ENCODE measurements at places on chromosomes 3 and 15. TPM values are rescaled to one million over a fixed set of nuclear protein-coding genes. Genes with fewer than 3 reads are reported as not detected.

DNAH12 gene
- 0.11 TPM for total RNA-seq

SLC7A14 gene
- total RNA-seq: under 0.01 TPM

FETUB gene
- total RNA-seq: not detected

COL6A6 gene
- 0.11 TPM for total RNA-seq

GALNT15 gene
- total RNA-seq: not detected

C3orf20 gene
- 0.11 TPM for total RNA-seq

DHFR2 gene
- total RNA-seq: 5.1 TPM

STAC gene
- 0.79 TPM for total RNA-seq

TEX9 gene
- total RNA-seq: 2.6 TPM

ERICH6 gene
- 0.39 TPM for total RNA-seq

AGTR1 gene
- total RNA-seq: 0.79 TPM

TIGIT gene
- not detected for total RNA-seq

PRTG gene
- total RNA-seq: 26.7 TPM

GP9 gene
- total RNA-seq: not detected
